GOT3 (cell line): ENCODE measurements at places on chromosomes 1 and 21.

GRCh38 chr1:94050254-94050653 is 70.7 kb downstream of the ABCA4 start:
- no peak for DNase-seq

DNA sequence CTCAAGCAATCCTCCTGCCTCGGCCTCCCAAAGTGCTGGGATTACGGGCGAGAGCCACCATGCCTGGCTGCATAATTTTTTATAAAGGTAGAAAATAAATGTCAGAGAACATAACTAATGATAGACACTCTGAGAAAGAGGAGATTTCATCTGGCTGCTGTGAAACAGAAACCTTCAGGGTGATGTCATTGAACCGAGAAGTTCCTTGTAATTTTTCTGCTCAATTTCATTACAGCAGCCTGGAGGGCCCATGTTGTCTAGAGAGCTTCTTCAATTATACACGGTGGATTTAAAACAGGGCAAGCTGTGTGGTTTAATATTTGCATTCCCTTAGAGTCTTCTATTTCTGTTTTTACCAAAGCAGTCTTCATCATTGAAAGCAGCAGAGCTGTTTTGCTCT is 64.3 kb upstream of the MORC3 start:
- no peak for DNase-seq

DNA sequence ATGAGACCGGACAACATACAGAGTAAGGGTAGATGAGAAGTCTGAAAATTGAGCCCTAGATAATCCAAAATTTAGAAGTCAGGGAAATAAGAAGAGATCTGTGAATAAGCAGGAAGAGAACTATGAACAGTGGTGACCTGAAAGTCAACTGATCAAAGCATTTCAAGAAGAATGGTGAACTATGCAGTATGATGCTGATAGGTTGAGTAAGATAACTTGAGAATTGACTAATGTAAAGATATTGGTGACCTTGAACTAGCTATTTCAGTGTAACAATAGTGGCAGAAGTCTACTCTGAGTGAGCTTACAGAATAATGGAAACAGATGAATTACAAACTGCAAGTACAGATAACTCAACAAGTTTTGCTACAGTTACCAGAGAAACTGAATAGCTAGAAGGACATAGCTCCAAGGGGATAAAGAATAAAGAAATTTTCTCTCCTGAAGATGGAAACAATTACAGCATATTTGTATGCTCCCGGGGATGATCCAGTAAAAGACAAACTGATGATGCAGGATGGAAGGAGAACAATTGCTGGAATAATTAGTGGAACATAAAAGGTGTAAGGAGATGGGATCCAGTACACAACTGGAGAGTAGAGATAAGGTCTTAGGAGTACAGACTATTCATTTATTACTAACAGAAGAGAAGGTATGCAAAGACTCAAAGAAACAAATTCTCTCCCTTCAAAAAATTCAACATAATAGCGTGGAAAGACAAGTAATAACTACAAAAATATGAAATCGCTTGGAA is 10.9 kb downstream of the NRDC start:
- no peak for DNase-seq

- DNase-seq: no peak
These were observed 4.7 kb downstream of the DNALI1 start for GRCh38 chr1:37561133-37562132.

DNA sequence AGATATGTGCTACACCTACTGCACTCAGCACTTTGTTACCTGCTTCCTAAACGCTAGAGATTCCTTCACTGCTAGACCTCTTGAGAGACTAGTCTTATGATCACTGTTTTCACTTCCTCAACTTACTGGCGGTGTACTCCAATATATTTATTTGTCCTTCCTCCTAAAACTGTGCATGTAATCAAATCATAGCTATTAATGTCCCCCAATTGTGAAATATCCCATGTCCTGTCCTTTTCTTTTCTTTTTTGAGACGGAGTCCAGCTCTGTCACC is 3.4 kb downstream of the SOAT1 start:
- DNase-seq: no peak

- DNase-seq: no peak
These were observed 154.2 kb downstream of the ASTN1 start for GRCh38 chr1:177010211-177010825.

- DNase-seq: no peak
These were observed 760.8 kb upstream of the TPTE start for GRCh38 chr21:9760398-9761074.

- no peak for DNase-seq
These were observed 110.0 kb downstream of the GLUL start for GRCh38 chr1:182281541-182281940.

DNA sequence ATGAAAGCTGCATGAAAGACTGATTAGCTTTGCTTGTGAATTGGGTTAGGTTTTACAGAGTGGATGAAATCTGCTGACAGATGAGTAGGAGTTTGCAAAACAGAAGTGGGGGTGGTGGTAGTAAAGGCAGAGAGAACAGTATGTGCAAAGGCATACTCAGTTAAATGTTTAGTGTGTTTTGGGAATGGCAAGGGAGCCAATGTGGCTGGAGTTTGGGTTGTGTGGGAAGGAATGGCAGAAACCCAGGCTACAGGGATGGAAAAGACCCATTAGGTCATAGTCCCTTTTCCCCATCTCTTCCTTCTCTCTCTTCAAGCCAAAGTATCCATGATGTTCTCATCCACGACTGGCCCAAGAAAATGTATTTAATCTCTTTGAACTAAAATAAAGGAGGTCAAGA is 362.2 kb upstream of the LYPLAL1 start:
- DNase-seq: no peak

DNA sequence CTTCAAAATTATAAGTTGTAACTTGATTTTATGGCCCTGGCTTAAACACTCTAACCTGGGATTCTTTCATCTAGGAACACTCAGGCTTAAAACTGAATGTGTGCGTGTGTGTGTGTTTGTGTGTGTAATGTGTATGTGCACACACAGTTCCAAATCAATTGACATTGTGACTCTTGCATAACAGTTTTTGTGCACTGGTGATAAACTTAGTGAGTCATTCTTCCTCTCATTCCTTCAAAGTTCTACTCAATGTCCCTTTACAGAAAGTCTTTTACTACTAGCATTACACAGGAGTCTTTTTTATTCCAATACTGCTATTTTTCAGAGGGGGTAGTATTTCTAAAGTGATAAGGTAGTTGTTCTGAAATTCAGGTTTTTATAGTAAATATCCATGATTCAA is 943.6 kb downstream of the KCNT2 start:
- no peak for DNase-seq

DNA sequence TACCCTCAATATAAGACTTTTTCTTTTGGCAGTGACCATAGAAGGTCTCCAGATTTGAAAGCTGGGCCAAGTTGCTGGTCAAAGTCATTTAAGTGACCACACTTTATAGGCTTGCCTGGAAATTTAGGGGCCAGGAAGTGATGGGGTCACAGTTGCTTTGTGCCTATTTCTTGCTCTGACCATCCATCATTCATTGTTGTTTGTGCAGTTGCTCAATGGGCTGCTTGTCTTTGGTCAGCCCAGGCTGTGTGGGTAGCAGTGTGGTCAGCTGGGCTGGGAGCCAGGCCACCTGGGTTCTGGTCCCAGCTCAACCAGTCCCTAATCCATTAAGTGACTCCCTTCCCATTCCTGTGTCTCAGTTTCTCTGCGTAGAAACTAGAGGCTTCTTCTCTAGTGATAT is 2.1 kb upstream of the OTUD7B start:
- no peak for DNase-seq

DNA sequence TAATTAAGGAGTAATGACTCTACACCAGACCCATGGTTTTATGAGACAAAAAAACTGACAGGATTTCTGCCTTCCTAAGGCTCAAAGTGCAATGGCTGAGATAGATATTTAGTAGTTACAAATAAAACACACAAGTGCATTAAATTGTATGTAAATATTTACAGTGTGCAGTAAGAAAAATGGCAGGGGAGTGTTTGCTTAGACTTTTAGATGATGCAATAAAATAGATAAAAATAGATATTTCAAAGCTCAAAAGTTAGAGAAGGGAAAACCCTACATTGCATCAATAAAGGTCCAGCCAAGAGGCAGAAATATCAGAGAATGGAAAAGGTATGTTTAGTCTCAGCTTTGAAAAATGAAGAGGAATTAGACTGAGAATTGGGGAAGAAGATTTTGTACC is 226.3 kb upstream of the FGGY start:
- no peak for DNase-seq

GRCh38 chr1:14519976-14520375 is 78.5 kb upstream of the KAZN start:
- no peak for DNase-seq

DNA sequence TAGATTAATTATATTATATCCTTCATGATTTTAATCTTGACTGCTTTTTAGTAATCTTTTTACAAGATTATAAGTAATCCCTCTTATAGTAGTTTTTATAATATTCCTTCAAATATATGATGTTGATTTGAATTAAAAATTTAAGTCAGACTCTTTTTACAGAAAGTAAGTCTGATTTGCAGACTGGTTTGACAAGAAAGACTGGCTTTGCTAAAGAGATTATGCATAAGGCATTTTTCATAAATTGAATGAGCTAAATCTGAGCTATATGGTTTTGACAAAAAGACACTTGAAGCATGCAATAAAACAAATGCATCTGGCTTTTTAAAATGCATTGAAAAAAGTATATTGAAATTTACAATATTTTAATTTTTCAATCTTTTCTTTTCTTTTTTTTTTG is 26.3 kb upstream of the CAMK1G start:
- DNase-seq: no peak

GRCh38 chr1:2570332-2570731 is 14.2 kb downstream of the TNFRSF14 start:
- no peak for DNase-seq

DNA sequence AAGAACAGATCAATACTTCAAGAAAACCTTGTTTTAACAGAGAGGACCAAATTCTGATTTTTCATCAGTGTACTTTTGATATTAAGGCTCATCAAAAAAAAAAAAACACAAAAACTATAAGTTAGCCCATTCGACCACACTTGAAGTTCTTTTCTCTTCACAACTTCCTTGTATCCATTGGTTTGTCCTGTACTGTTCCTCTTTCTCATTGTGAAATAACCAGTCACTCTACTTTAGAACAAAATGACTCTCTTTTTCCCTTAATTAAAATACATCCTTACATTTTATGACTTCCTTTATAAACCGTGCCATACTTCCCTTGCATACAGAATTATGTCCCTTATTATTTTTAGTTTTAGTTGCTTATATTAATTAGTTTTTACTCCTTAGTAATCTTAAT is 8.4 kb downstream of the QSOX1 start:
- no peak for DNase-seq
